Activated CD4-positive, CD25-positive, alpha-beta regulatory T cell treated with anti-CD3 and anti-CD28 coated beads, Interleukin-2, amount 50 U/mL, for 72 hours (primary cell): ENCODE measurements at places on chromosomes 2 and 18.

DNA sequence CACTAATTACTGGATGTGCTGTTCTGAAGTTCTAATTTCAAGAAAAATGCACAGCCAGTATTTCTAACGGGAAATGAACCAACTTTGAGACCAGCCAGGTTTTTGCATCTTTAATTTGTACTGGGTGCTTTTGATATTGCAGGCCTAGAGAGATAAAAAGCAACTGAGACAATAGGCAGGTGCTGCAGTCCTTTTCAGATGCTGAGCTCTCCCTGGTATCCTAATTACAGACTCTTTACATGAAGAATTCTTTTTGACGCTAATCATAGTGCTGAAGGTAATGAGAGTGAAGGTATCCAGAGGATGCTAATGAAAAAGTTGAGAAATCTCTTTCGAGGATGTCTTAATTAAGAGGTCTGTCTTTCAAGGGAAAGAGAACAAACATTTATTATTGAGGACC, 85.1 kb downstream of the SERPINB8 start:
- DNase-seq, result no peak

DNA sequence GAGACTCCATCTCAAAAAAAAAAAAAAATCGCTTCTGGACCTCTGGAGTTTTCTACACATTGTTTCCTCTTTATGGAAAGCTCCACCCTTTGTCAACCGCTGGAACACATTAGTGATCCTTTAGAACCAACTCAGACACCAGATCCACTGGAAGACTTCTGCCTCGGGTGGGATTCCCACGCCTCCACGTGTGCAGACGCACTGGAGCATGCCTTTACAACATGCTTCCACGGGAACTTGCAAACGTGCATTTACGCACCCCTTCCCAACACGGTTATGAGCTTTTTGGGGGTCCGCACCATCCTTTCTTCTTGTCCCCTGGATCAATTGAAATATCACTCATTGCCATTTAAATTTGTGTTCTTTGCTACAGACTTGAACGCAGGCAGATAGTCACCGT, 5.1 kb downstream of the CYS1 start:
- DNase-seq, result no peak

- peak; percentile 56 for DNase-seq
Observed at GRCh38 chr2:43133708-43134570, 92.5 kb downstream of the ZFP36L2 start.

DNA sequence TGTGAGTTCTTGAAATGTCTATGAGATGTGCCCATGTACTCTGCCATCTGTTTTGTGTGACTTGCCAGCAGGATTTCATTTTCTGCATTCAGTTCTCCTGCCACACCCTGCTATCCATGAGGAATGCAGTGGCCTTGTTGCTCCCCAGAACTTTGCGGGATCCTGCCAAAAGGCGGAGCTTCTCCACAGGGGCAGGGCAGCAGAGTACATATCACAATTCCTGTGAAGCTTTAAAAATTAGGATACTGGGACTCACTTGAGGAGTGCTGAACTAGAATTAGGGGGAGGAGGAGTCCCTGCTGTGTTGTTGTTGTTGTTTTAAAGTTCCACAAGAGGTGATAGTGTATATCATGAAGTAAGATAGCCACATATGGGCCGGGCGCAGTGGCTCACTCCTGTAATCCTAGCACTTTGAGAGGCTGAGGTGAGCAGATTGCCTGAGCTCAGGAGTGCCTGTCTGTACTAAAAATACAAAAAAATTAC, 76.4 kb downstream of the TANC1 start:
- no peak for DNase-seq

DNA sequence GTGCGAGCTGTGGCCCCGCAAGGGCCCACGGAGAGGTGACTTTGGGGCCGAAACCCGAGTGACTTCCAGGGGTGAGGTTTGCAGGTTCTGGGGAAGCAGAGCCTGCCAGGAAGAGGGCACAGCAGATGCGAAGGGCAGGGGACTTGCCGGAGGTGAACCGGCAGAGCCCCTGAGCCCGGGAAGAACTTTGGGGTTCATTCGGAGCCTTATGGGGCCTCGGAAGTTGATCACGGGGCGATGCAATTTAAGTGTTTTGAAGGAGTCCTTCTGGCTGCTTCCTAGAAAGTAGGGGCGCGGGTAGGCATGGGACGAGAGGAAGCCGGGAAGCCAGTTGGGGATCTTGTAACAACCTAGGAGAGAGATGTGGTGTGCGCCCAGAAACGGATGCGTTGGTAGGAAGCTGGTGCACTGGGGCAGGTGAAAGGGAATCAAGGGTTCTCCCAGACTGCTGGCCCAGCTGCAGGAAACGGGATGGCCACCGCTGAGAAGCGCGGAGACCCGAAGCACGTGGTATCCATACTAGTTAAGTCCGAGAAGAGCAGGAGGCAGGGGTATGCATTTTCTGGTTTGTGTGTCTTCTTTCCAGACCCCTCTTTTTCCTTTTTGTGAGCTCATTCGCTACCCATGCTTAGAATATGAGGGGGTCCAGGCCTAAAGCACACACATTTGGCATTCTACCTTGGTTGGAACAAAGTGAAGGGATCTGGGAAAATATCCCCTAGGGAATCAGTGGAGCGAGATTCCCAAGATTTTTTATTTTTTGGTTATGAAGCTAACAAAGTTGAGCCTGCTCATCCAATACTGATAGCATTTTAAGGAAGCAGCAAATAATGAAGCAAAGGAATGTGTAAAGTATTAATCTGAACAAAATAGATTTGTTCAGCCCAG, 758 bp downstream of the SCLY start:
- DNase-seq, result no peak

DNA sequence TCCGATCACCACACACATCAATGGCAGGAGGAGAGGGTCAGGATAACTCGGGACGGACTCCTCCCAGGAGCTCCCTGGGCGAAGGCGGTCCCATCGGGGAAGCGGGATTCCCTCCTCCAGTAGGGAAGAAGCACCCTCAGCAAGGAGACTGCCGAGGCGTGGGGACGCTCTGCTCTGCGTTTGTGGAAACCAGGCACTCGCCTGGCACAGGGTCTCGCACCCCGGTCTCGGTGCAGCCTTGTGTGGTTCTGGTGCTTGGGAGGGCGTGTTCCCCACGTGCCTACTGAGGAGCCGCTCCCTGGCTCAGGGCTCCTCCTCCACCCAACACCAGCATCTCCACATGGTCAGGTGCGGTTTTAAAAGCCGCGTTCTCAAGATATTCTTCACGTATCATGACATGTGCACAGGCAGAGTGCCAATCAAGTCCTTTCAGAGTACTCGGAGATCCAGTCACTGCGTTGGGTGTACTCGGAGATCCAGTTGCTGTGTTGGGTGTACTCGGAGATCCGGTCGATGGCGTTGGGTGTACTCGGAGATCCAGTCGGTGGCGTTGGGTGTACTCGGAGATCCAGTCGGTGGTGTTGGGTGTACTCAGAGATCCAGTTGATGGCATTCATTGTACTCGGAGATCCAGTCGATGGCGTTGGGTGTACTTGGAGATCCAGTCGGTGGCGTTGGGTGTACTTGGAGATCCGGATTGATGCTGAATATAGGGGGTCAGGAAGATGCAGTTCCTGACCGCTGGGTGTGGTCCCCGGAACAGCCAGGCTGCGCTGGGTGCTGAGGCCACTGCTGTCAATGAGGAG, 117.5 kb downstream of the RTP5 start:
- no peak for DNase-seq

- DNase-seq, result no peak
Observed at GRCh38 chr2:217219164-217219520, 359.3 kb upstream of the TNP1 start.

DNA sequence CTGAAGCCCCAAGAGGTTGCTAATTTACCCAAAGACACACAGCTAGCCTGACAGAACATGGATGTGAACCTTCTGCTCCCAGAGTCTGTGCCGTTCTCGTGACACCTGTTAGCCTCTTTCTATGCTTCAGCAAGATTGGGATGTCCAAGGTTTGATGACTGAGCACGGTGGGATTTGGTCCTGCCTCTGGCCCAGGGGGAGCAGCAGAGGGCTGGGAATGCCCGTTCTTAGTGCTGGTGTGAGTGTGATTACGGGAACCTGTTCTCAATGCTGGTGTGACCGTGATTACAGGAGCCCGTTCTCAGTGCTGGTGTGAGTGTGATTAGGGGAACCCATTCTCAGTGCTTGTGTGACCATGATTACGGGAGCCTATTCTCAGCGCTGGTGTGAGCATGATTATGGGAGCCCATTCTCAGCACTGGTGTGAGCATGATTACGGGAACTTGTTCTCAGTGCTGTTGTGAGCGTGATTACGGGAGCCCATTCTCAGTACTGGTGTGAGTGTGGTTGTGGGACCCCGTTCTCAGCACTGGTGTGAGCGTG, 67.3 kb upstream of the SNTG2 start:
- DNase-seq, result no peak

DNA sequence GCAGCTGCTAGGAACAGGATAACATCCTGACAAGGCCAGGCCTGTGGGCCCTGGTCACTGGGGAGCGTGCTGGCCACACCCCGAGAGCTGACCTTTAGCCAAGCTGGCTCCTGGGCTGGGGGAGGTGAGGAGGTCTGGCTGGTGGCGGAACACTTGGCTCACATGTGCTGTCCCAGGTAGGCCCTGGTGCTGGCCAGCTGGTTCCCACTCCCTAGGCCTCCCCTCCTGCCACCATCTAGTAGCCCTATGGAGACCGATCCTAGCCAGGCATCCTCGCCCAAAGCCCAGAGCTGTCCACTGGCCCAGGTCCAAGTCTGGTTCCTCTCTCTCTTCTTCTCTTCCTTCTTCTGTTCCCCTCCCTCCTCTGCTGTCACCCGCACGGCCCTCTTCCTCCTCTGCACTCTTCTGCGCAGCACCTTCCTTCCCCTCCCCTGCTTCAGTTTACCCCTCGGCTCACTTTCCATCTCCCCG, 52.4 kb downstream of the TNS1 start:
- no peak for DNase-seq

DNA sequence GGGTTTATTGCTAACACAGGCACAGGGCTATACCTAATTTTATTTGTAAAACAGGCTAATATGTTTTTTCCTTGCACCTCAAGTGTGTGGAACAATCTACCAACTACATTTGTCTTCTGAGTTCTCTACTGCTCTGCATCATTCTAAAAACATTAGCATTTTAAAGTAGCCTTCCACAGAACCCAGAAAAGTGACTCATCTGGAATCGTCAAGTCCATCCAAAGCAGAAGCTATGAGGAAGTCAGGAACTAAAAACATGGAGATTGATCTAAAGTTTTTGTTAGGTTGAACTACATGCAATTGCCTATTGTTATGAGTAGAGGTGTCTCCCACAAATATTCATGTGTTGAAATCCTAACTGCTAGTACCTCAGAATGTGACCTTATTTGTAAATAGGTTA, 70.9 kb downstream of the SUCLG1 start:
- DNase-seq, result no peak

- DNase-seq, result no peak
Observed at GRCh38 chr2:203533676-203534591, 1.2 kb downstream of the RAPH1 start.

DNA sequence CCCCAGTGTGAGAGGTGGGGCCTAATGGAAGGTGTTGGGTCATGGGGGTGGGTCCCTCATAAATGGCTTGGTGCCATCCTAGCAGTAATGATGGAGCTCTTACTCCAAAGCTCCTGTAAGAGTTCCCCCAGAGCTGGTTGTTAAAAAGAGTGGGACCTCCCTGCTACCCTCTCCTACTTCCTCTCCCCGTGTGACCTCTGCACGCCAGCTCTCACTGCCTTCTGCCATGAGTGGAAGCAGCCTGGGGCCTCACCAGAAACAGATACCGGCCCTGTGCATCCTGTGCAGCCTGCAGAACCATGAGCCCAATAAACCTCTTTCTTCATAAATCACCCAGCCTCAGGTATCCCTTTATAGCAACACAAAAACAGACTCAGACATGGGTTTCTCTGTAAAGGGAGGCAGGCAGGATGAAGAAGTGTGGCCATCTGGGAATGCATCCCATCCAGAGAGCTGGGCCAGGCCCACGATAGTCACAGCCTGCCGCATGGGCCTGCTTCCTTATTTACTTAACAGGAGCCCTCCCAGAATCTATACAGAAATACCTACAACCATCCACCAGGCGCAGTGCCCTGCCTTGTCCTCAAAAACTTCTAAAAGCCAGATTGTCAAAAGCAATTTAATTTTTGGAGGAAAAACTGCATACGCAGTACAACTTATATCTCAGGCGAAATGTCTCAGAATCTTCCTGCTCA, 7.5 kb downstream of the PRLH start:
- no peak for DNase-seq

DNA sequence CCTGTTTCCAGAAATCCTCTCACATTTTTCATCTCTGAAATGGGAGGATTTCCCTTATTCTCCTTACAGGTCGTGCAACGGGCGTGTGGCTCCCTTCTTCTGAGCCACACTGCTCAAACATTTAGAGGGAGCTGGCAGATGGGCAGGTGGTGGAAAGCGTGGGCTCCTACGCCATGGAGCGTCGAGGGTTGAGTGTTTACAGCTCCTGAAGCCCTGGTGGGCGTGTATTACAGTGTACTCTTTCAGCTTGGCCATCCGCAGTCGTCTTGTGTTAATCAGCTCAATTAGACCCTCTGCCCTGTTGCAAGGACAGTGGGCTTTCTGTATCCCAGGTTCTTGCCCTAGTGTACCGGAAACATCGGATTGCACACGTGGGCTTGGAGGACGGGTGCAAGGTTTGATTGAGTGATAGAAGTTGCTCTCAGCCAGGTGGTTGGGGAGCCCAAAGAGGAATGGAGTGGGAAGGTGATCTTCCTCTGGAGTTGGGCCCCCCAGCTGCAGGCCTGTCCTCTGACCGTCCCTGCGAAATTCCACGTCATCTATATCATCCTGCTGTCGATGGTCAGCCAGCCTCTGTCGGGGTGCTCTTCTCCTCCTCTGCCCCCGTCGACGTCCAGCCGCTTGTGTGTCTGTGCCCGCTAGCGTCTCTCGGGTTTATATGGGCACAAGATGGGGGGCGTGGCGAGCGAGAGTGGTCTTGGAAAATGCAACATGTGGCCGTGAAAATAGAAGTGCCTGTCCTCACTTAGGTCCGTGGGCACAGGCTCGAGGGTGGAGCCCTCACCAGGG, 120.3 kb upstream of the DSEL start:
- no peak for DNase-seq

DNA sequence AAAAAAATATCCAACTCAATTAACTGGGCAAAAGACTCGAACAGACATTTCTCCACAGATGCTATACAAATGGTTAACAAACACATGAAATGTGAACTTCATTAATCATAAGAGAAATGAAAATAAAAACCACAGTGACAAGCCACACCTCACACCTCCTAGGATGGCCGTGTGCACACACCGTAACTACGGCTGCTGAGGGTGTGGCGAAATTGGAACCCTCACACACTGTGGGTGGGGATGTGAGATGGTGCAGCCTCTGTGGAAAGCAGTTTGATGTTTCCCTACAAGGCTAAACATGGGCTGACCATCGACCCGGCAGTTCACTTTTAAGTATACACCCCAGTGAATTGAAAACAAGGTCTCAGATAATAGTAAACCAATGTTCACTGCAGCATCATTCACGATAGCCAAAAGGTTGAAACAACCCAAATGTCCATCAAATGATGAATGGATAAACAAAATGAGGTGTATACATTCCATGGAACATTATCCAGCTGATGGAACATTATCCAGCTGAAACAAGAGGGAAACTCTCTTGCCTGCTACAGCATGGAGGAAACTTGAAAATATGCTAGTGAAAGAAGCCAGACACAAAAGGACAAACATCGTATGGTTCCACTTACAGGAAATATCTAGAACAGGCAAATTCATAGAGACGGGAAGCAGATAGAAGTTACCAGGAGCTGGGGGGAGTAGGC, 32.2 kb downstream of the ZAP70 start:
- DNase-seq, result no peak

GRCh38 chr2:112092286-112093041, 37.4 kb downstream of the TMEM87B start:
- DNase-seq, result no peak
